ENCODE measurements at places on chromosomes 6 and 20.

- no peaks in the 10 kb centered on the region for H3K4me1 ChIP-seq
- H3K4me3 ChIP-seq = no peak overlapping the region
- H3K27me3 ChIP-seq = peaks cover 10% of the 10 kb centered on the region
- no peak overlapping the region for H3K27ac ChIP-seq
These were observed 1.4 kb upstream of the DDX43 start for GRCh38 chr6:73393278-73393677.

DNA sequence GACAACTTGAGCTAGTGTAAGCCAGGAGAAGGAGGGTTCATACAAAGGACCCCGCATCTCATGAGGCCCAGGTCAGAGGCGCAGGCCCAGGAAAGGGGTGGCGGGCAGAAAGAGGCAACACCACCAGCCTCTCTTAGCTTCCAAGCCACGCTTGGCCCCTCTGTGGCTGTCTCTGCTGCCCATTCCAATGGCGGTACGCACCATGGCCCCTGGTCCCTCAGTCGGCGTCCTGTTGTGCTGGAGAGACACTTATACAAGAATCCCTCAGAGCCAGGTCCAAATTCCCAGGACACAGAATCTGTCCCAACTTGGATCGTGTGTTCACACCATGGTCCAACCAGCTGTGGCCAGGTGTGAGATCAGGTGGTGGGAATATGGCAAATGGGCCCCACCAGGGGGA lies 127.0 kb upstream of the CDH4 start:
- no peaks in the 10 kb centered on the region for H3K27me3 ChIP-seq
- H3K27ac ChIP-seq = no peak overlapping the region
- no peak overlapping the region for H3K4me3 ChIP-seq
- no peaks in the 10 kb centered on the region for H3K4me1 ChIP-seq

DNA sequence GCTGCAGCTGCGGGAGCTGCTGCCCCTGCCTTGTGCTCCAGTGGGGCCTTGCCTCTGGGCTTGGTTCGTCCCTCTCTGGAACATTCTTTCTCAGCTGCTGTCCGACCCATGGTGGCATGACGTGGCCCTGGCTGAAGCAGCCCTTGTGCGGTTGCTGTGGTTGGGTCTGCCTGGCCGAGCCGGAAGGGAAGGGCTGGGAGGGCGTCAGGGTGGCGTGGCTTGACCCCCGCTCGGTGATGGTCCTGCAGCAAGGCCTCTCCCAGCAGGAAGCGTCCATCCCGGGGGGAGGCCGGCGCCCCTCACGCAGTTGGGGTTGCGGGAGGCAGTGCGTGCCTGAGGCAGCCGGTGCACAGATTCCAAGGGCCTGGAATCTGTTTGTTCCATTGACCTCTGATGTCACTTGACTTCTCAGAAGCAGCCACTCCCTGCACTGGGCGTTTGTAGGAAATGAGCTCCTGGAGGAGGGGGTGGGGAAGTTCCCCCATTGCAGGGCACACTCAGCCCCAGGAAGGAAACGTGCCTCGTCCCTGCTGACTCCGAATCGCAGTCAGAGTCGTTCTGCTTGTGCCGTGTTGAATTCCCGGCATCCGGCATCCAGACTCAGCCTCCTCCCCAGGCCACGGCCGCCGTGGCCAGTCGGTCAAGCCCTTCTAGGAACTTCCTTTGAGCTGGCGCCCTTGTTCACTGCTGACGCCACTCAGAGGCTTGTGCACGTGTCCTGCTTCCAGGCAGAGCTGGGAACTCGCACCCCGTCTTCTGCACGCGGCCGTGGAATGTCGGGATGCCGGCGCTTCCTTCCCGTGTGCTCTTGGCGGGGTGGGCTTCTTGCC lies 9.7 kb upstream of the TNFRSF6B start:
- H3K36me3 ChIP-seq = peaks cover 19% of the 10 kb centered on the region
- H3K27ac ChIP-seq = peak overlapping the region; percentile 49
- no peak for DNase-seq

DNA sequence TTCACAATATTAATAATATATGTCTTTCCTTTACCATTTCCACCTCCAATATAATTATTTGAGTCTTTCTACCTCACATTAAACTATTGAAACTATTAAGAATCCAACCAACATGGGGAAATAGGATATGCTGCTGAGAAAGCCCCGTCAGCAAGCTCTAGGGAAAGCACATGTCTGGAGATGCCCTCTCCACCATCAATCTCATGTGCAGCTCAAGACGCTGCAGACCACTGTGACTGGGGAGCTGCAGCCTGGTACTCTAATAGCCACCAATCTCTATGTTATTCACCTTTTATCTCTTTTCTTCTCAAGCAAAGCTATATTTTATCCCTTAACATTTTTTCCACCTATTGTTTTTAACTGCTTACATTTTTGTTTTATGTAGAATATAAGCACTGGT lies 50.3 kb downstream of the COL9A1 start:
- H3K27me3 ChIP-seq = no peaks in the 10 kb centered on the region
- no peaks in the 10 kb centered on the region for H3K4me1 ChIP-seq
- H3K36me3 ChIP-seq = peaks cover 19% of the 10 kb centered on the region
- no peak overlapping the region for H3K27ac ChIP-seq
- DNase-seq = no peak

- H3K4me3 ChIP-seq = no peak overlapping the region
- no peak for DNase-seq
- no peak overlapping the region for H3K27ac ChIP-seq
- H3K36me3 ChIP-seq = no peaks in the 10 kb centered on the region
- H3K27me3 ChIP-seq = no peaks in the 10 kb centered on the region
These were observed 21.9 kb downstream of the TPBG start for GRCh38 chr6:82385546-82385945.

- no peaks in the 10 kb centered on the region for H3K27me3 ChIP-seq
- peak overlapping the region; percentile 90 for H3K4me3 ChIP-seq
- H3K4me1 ChIP-seq = peaks cover 5% of the 10 kb centered on the region
- DNase-seq = peak; percentile 52
- no peaks in the 10 kb centered on the region for H3K36me3 ChIP-seq
These were observed 123.3 kb upstream of the SLC2A12 start for GRCh38 chr6:134175532-134176263.

- H3K27ac ChIP-seq = no peak overlapping the region
- H3K36me3 ChIP-seq = no peaks in the 10 kb centered on the region
- H3K4me1 ChIP-seq = peaks cover 3% of the 10 kb centered on the region
- peaks cover 3% of the 10 kb centered on the region for H3K27me3 ChIP-seq
- no peak for DNase-seq
- H3K4me3 ChIP-seq = no peak overlapping the region
These were observed 95.9 kb upstream of the COL21A1 start for GRCh38 chr6:56343295-56343694.

DNA sequence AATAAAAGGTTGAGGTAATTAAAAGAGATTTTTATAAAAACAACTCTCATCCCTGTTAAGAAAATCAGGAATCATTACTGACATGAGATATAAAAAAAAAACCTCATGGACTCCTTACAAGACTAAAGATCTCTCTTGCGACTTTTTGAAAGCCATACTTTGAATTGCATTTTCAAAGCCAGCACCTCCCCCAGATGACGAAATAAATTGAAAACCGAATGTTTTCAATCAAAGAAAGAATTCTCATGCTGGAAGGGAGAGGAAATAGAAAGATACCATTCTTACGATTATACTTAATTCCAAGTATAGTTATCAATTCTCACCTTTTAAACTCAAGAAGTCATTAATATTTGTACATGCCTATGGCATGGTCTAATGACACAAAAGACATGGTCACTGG lies 452.3 kb downstream of the GJA1 start:
- H3K36me3 ChIP-seq = no peaks in the 10 kb centered on the region
- H3K4me3 ChIP-seq = no peak overlapping the region
- peaks cover 1% of the 10 kb centered on the region for H3K4me1 ChIP-seq
- no peaks in the 10 kb centered on the region for H3K27me3 ChIP-seq
- H3K27ac ChIP-seq = no peak overlapping the region
- DNase-seq = no peak

DNA sequence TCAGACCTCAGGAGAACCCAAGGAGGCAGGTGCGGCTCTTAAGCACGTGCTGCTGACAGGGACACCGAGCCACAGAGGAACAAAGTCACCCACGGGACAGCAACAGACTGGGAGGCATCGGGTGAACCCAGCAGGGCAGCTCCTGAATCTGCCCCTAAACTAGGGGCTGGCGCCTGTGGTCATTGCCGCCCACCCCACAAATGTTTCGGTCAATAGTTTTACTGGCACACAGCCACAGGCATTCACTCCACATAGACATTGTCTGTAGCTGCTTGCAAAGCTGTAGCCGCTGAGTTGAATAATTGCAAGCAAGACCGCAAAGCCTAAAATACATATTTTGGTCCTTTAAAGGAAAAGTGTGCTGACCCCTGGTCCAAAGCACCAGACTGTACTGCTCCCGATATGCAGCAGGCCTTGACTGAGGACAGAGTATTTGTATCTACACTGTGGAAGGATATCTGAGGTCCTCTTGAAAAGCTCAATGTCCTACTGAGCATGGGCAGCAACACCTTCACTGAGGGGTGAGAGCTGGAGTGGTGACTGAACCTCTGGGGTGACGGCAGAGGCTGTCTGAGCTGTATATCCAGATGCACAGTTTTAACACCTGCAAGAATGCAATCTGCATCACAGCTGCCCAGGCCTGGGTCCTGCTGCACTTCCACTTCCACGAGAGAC lies 310.3 kb downstream of the THBS2 start:
- peaks cover 7% of the 10 kb centered on the region for H3K27me3 ChIP-seq
- DNase-seq = no peak
- H3K36me3 ChIP-seq = no peaks in the 10 kb centered on the region
- no peak overlapping the region for H3K4me3 ChIP-seq
- H3K27ac ChIP-seq = no peak overlapping the region

DNA sequence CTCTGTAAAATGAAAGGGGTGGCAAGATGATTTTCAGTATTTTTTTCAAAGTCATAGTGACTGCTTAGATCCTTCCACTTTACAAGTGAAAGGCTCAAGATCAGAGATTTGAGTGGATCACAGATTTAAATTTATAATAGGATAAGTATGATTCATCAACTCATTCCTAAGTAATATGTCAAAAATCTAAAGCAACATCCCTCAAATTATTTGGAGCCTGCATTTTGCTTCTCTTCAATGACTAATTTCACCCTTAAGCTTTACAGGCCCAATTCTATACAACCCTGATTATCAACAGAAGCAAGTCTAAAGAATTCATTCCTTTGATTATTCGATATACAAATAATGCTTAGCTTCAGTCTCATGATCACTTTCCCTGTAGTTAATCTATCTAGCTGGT lies 93.9 kb upstream of the HEY2 start:
- H3K4me1 ChIP-seq = no peaks in the 10 kb centered on the region
- DNase-seq = no peak
- H3K36me3 ChIP-seq = no peaks in the 10 kb centered on the region
- no peak overlapping the region for H3K4me3 ChIP-seq
- no peaks in the 10 kb centered on the region for H3K27me3 ChIP-seq
- H3K27ac ChIP-seq = no peak overlapping the region

GRCh38 chr6:88166493-88167351 lies 575 bp upstream of the CNR1 start:
- no peaks in the 10 kb centered on the region for H3K36me3 ChIP-seq
- peak; percentile 21 for DNase-seq
- H3K27ac ChIP-seq = no peak overlapping the region
- H3K4me3 ChIP-seq = peak overlapping the region; percentile 47

- peaks cover 11% of the 10 kb centered on the region for H3K4me1 ChIP-seq
- H3K36me3 ChIP-seq = no peaks in the 10 kb centered on the region
These were observed 138.4 kb downstream of the EYA2 start for GRCh38 chr20:47032933-47033578.

- no peak overlapping the region for H3K27ac ChIP-seq
- no peaks in the 10 kb centered on the region for H3K27me3 ChIP-seq
- no peak overlapping the region for H3K4me3 ChIP-seq
- DNase-seq = no peak
- peaks cover 1% of the 10 kb centered on the region for H3K4me1 ChIP-seq
- peaks cover 5% of the 10 kb centered on the region for H3K36me3 ChIP-seq
These were observed 1.3 kb upstream of the NDUFAF4 start for GRCh38 chr6:96899019-96899418.

GRCh38 chr20:14343491-14344065 lies 6.2 kb upstream of the FLRT3 start:
- no peak overlapping the region for H3K27ac ChIP-seq
- no peak for DNase-seq
- no peaks in the 10 kb centered on the region for H3K36me3 ChIP-seq
- H3K4me1 ChIP-seq = peaks cover 4% of the 10 kb centered on the region
- no peak overlapping the region for H3K4me3 ChIP-seq

GRCh38 chr6:36436466-36436865 lies 6.2 kb downstream of the PXT1 start:
- no peak for DNase-seq
- no peaks in the 10 kb centered on the region for H3K27me3 ChIP-seq
- no peak overlapping the region for H3K4me3 ChIP-seq
- no peaks in the 10 kb centered on the region for H3K4me1 ChIP-seq

- H3K4me1 ChIP-seq = peaks cover 5% of the 10 kb centered on the region
- H3K27ac ChIP-seq = no peak overlapping the region
- H3K27me3 ChIP-seq = no peaks in the 10 kb centered on the region
These were observed 152.7 kb downstream of the ANKRD60 start for GRCh38 chr20:58075586-58076345.

DNA sequence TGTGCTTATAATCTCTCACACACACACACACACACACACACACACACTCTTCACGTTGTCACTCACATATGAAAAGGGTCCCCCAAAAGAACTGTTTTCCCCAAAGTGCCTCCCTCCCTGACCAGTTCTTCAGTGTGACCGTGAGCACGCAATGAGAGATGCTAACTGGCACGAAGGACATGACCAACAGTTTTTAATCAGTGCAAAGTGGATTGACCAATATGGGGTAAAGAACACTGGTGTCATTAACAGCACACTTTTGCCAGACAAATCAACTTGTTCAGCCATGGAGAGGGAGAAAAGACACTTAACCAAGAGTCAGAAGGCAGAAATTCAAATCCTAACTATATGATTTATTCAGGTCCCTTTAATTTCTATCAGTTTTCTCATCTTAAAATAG lies 15.0 kb downstream of the EXOC2 start:
- peaks cover 1% of the 10 kb centered on the region for H3K36me3 ChIP-seq
- no peak overlapping the region for H3K27ac ChIP-seq
- DNase-seq = no peak

GRCh38 chr6:128493877-128494276 lies 26.5 kb downstream of the PTPRK start:
- no peak for DNase-seq
- H3K27ac ChIP-seq = no peak overlapping the region
- H3K27me3 ChIP-seq = no peaks in the 10 kb centered on the region
- H3K36me3 ChIP-seq = peaks cover 8% of the 10 kb centered on the region

Measured in neuronal stem cell (in vitro differentiated cells).